Activated T-helper 17 cell treated with anti-CD3 and anti-CD28 coated beads, Interleukin-2, amount 50 U/mL, for 72 hours (primary cell): ENCODE measurements at places on chromosomes 13 and 19. TPM values are rescaled to one million over a fixed set of nuclear protein-coding genes. Genes with fewer than 3 reads are reported as not detected.
A peak's percentile ranks its signal among the peaks of the same experiment; 100 is the strongest.

- no peak for ATAC-seq
Observed at GRCh38 chr13:52454459-52454819, 839 bp upstream of the CKAP2 start.

GRCh38 chr13:71663431-71663830 lies 203.6 kb downstream of the DACH1 start:
- ATAC-seq = no peak

- ATAC-seq = no peak
Observed at GRCh38 chr19:897442-898039, 4.3 kb downstream of the RNU6-9 start.

DNA sequence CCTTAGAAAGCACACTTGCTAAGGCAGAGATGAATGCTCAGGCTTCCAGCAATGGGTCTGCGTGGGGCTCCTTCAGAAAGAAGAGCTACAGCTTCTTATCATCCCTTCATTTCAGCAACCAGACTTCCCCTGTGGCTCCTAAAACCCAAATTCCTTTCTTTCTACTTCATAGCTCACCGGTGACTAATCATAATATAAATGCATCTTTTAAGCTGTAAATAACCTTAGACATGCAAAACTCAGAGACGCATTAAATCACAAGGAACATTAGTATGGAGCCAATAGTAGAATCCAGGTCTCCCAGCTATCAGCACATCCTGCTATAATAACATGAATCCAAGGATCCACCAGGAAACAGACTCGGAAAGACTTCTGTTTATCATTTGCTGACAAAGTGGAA lies 375.6 kb downstream of the COG6 start:
- ATAC-seq = no peak

- ATAC-seq = no peak
Observed at GRCh38 chr13:98326291-98326690, 149.2 kb upstream of the RNF113B start.

GRCh38 chr19:13920940-13921747 lies 15.1 kb downstream of the CC2D1A start:
- ATAC-seq = peak; percentile 95

DNA sequence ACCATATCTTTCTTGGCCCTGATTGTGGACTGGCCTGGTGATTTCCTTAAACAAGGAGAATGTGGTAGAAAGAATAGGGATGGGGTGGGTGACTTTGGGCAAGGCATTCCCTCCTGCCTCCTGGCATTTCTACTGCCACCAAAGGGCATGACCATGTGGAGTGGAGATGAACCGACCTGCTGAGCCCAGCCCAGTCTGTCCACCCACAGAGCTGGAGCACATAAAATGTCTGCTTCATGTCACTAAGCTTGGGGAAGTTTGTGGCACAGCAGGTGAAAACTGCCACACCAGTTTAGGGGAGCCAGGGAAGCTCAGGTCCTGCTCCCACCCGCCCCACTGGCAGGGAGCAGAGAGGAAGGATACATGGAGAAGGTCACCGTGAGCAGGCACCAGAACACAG lies 6.3 kb downstream of the TMEM161A start:
- no peak for ATAC-seq

GRCh38 chr13:48386816-48387215 lies 26.1 kb downstream of the LPAR6 start:
- no peak for ATAC-seq

DNA sequence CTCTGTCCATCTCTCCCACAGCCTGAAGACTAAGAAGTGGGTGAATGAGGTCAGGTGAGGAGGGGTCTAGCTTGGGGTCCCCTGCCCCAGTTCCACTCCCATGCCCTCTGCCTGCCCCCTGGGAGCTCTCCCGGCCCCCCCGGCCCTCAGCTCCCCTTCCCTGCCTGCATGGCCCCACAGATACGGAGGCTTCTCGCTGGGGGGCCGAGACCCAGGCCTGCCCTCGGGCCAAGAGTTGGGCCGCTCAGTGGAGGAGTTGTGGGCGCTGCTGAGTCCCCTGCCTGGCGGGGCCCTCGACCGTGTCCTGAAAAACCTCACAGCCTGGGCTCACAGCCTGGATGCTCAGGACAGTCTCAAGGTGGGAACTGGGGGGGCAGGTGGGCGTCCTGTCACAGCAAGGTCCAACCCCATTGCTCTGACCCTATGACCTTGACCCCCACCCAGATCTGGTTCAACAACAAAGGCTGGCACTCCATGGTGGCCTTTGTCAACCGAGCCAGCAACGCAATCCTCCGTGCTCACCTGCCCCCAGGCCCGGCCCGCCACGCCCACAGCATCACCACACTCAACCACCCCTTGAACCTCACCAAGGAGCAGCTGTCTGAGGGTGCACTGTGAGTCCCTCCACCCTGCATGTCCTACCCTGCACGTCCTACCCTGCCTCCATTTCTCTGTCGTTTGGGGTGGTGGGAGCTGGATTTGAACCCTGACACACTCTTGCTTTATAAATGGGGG lies 10.9 kb upstream of the ARHGAP45 start:
- no peak for ATAC-seq

DNA sequence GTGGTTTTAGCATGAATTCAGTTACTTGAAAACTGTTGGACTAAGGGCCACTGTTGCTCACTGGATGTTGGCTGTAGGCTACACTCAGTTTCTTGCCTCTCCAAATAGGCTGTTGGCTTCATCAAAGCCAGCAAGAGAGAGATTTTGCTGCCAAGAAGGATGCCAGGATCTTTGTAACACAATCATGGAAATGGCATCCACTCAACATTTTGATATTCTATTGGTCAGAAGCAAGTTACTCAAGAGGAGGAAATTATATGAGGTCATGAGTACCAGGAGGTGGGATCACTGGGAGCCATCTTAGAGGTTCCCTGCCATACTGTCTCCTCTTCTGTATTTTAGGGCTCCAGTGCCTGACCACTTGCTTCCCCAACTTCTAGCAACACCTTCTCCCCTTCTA lies 30.6 kb downstream of the SYDE1 start:
- no peak for ATAC-seq

DNA sequence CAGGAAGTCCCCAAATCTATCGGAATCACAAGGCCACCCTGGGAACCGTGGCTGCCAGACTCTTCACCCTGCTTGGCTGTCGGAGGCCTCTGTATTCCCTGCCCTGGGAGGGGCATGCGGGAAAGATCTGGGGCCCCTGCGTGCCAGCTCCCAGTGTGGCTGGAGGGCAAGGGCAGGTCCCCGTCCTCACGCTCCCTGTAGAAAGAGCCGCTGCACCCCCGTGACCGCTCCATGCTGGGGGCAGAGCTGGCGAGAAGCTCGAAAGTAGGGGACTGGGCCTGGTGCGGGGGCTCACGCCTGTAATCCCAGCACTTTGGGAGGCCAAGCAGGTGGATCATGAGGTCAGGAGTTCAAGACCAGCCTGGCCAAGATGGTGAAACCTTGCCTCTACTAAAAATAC lies 208.4 kb upstream of the SOX1 start:
- no peak for ATAC-seq

DNA sequence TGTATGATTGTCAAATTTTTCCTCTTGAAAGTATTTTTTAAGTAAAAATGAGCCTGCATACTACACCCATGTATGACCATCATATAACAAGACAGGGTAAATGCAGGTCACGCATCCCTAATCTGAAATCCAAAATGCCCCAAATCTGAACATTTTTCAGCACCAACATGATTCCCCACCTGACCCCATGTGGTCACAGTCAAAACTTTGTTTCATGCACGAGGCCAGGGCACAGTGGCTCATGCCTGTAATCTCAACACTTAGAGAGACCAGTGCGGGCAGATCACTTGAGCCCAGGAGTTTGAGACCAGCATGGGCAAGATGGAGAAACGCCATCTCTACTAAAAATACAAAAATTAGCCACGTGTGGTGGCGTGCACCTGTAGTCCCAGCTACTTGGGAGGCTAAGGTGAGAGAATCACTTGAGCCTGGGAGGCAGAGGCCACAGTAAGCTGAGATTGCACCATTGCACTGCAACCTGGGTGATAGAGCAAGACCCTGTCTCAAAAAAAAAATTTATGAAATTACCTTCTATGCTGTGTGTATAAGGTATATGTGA lies 63.7 kb upstream of the NPAS1 start:
- ATAC-seq = peak; percentile 5

DNA sequence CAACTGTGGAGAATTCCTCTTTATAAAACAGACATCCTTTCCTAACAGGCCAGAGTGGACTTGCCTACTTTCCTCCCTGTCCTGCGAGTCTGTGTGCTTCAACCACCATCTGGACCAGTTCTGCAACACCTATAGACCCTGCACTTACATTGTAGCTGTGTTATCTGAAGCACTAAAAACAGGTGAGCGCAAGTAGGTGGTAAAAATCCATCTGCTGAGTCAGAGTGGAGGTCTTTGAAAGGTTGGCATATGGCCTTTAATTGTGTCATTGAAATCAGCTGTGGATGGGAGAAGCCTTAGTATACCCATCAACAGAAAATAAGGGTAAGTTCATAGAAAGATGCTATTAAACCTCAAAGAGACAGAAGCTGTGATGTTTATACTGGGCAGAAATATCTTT lies 7.6 kb upstream of the NALCN start:
- no peak for ATAC-seq

GRCh38 chr13:37194428-37194861 lies 89.0 kb upstream of the CSNK1A1L start:
- ATAC-seq = no peak

DNA sequence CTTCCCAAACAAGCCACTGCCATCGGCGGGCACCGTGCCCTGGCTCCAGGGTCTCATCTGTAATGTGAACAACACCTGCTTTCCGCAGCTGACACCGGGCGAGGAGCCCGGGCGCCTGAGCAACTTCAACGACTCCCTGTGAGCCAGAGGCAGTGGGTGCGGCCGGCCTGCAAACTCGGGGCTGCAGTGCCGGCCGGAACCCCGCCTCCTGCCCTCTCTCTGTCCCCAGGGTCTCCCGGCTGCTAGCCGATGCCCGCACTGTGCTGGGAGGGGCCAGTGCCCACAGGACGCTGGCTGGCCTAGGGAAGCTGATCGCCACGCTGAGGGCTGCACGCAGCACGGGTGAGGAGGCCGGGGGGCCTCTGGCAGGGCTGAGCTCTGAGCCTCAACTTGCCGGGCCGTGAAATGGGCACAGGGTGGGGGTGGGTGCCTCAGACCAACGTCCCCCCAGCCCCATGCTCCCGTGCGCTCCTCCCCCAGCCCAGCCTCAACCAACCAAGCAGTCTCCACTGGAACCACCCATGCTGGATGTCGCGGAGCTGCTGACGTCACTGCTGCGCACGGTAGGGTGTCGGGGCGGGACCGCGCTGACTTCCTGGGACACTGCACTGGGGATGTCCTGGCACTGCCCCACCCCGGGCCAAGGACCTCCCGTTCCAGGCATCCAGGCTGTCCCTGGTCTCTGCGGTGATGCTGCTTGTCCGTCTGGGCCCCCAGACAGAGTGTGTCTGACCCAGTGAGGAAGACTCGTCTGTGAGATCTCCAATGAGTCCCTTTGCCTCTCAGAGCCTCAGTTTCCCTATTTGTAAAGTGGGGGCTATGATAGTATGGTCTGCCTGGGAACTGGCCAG lies 2.2 kb downstream of the ABCA7 start:
- ATAC-seq = no peak

Gene FXYD7
- 0.40 TPM for total RNA-seq

Gene KLK3
- total RNA-seq = not detected

Gene PHF11
- total RNA-seq = 94.8 TPM

Gene CCL25
- not detected for total RNA-seq

Gene SEMA6B
- total RNA-seq = not detected

Gene ASF1B
- 73.7 TPM for total RNA-seq

Gene ZNF616
- total RNA-seq = 11.6 TPM

Gene CYP2A6
- not detected for total RNA-seq

Gene ZNF69
- total RNA-seq = 1.9 TPM

Gene CYP4F12
- 0.61 TPM for total RNA-seq

Gene GRIN2D
- 1.2 TPM for total RNA-seq

Gene HTR2A
- not detected for total RNA-seq

Gene ZNF749
- 15.0 TPM for total RNA-seq

Gene SWSAP1
- total RNA-seq = 1.5 TPM

Gene PRSS57
- not detected for total RNA-seq
